ENCODE measurements at places on chromosomes 13 and 19. TPM values are rescaled to one million over a fixed set of nuclear protein-coding genes. Genes with fewer than 3 reads are reported as not detected.
A peak's percentile ranks its signal among the peaks of the same experiment; 100 is the strongest.

Gene PRR19
- 0.45 TPM for total RNA-seq

DNA sequence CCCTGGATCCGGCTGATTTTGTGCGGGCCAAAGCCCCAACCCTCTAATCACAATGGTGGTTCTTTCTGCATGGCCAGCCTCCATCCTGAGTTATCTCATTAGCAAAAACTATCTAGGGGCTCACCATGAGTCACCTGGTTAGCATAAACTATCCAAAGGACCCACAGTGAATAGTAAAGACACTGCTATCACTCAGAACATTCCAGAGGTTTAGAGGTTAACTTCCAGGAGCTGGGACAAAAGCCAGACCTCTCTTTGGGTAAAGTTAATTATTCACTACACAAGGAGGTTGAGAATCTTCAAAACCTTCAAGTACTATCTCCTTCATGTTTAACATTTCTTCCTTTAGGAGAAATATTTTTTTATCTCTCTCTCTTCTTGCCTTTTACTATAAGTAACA lies 18.8 kb upstream of the PPP5C start:
- no peak for DNase-seq

GRCh38 chr19:35170359-35171061 lies 16.0 kb downstream of the FXYD5 start:
- no peak for DNase-seq

DNA sequence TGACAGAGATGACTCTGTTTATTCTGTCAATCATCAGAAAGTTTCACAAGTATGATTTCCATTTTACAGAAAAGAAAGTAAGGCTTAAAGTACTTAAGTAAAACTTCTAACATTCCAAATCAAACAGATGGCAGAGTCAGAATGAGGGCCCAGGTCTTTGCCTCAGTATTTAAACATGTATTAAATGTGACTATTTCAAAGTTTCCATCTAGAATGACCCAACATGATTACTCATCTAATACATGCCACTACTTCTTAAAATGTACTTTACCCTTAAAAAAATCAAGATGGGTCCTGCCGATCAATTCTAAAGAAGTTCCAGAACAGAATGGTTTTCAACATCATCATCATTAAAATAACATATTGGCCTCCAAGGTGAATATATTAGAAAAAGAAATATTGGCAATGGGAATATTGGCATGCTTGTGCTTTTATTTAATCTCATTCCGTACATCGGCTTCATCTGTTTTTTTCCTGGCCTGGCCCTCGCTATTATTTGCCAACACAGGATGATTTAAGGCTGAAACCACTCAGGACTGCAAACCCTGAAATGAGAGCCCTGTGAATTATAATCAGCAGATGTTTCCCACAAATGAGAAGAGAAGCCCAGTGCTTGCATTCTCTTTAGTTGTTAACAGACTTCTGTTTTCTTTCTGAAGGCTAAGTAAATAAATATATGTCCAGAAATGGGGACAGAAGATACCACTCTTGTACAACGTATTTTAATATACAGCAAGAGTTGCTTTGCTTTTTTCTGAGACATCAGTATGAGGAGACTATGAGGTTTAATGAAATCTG lies 340.0 kb downstream of the DNAJC15 start:
- DNase-seq: no peak

Gene RABAC1
- 133 TPM for total RNA-seq

Gene TMEM91
- total RNA-seq: 23.5 TPM

Gene KLF1
- total RNA-seq: 1.1 TPM

- no peak for DNase-seq
Measured at GRCh38 chr13:75494491-75494890, 12.5 kb upstream of the TBC1D4 start.

Gene ZNF175
- 17.9 TPM for total RNA-seq

DNA sequence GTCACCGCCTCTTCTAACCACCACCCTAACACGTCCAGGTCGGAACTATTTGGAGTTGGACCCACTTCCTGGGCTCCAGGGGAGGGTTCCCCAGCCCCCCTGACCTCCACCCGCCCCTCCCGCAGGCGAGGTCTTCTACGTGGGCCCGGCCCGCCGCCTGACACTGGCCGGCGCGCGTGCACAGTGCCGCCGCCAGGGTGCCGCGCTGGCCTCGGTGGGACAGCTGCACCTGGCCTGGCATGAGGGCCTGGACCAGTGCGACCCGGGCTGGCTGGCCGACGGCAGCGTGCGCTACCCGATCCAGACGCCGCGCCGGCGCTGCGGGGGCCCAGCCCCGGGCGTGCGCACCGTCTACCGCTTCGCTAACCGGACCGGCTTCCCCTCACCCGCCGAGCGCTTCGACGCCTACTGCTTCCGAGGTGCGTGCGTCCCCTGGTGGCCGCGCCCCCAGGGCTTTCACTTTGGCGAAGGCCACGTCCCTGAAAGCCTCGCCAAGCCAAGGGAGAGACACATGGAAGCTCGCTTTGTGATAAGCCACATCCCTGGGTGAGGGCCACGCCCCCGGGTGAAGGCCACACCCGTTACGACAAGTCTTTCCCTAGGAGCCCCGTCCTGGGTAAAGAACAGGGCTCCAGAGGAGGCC lies 13.2 kb downstream of the NCAN start:
- DNase-seq: peak; percentile 78

DNA sequence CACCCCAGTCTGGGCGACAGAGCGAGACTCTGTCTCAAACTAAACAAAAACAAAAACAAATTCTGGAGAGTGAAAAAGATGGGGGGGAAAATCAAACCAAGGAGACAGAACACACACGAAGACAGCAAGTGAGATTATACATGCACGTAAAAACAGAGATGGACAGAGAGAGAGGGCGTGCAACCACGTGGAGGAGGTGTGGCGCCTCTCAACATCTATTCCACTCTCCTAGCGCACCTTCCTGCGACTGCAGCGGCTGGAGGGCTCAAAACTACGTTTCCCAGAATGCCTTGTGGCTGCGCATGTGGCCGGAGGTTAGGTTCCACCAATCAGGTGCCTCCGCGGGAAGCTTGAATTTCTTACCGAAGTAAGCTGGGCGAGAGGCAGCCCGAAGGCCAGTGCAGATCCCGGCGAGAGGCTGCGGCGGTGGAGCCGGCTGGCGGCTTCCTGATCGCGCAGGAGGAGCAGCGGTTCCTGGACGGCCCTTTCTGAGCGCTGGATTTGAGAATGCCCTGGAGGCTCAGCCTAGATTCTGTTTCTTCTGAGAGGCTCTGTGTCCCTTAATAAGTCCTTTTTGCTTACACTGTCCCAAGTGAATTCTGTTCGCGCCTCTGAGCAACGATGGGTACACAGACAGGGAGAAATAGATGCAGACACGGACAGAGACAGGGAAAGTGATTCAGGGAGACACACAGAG lies 13.1 kb upstream of the NANOS2 start:
- DNase-seq: peak; percentile 96

DNA sequence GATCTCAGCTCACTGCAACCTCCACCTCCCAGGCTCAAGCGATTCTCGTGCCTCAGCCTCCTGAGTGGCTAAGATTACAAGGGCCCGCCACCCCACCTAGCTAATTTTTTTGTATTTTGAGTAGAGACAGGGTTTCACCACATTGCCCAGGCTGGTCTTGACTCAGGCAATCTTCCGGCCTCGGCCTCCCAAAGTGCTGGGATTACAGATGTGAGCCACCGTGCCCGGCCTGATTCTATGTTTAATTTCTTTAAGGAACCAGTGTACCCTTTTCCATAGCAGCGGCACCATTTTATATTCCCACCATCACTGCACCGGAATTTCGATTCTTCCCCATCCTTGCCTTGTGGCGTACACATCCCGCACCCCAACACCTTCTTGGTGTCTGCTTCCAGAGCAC lies 17.7 kb upstream of the INSR start:
- DNase-seq: no peak

GRCh38 chr19:4707956-4708650 lies 15.5 kb downstream of the DPP9 start:
- no peak for DNase-seq

DNA sequence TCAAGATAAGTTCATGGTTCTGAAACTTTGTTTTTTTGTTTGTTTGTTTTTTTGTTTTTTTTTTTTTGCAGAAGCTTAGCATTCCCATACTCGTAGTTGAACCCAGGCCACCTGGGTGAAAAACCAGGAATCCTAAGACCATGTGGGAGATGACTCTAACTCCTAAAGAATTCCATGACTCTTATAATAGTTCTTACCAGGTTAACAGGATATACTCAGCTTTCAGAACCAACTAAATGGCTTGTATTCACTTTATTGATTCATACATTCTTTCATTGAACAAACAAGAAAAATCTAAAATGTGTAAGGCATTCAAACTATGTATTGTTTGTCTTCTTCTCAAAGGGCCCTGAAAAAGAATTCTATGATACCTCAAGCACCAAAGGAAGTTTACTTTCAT lies 40.5 kb upstream of the KLF5 start:
- DNase-seq: no peak

GRCh38 chr13:42747399-42747873 lies 33.9 kb upstream of the FAM216B start:
- no peak for DNase-seq

DNA sequence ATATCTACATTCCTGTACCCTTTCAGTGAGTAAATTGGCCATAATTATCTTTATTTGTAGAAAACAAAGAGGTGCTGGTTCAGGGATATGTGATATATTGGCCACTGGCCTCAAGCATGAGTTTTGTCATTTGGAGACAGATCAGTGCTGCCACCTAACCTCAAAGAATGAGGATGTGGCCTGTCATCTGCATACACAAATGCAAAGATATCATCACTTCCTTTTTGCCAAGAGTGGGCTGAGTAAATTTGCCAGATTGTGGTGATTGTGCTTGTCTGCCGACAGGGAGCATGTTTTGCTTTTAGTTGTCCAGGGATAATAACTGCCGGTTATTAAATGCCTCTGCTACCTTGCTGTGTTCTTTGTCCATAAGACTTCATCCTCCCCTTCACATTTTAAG lies 44.2 kb downstream of the WASF3 start:
- DNase-seq: no peak

DNA sequence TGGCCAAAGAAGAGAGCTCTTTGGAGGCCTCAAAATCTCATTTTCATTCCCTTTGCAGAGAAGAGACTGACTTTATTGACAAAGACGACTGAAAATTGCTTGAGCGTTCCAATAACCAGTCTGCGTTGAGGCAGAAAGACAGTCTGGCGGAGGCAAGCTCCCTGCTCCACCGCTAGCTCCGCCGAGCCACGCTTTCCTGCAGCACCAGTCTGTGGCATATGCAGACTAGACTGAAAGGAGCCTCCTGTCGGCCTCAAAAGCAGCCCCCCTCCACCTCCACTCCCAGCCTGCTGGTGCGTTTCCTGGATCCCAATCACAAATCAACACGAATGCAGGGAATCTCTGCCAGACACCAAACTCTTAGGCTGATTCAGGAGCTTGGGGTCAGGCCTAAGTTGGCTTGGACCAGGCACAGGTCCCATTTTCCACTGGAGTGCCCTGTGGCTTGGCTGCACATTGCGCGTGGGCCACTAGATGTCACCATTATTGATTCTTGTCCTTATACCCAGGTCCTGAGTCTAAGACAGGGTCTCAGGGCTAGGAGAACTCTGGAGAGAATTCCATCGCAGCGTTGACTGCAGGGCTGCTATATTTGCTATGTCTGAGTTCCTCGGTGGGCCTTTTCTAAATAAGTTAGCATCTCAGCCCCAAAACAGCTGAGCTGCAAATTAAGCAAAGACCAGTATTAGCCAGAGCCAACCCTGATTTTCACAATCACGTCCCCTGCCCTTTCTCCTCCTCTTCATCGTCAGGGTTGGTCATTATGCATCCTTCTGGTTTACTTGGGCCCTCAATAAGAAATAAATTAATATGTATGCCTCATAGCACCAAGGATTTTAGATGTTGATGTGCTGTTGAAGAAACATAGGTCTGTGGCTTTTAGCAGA lies 5.2 kb upstream of the ZNF507 start:
- DNase-seq: peak; percentile 75

DNA sequence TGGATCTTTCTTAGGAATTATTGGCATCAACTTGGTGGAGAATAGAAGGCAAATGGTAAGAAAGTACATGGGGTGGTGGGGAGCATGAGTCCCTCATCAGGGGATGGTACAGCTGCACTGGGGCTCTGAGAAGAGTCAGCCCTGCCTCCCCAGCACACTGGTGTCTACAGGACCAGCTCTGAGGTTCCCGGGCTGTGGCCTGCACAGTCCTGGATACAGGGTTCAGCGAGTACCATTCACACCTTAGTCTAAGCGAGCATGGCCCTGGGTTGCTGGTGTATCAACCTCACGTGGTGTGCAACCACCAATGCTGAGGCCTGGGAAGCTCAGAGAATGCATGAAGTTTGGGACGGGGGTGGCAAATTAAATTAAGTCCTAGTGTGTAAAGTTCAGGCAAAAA lies 10.1 kb downstream of the TMEM255B start:
- DNase-seq: peak; percentile 46

Gene SSC5D
- 13.5 TPM for total RNA-seq

DNA sequence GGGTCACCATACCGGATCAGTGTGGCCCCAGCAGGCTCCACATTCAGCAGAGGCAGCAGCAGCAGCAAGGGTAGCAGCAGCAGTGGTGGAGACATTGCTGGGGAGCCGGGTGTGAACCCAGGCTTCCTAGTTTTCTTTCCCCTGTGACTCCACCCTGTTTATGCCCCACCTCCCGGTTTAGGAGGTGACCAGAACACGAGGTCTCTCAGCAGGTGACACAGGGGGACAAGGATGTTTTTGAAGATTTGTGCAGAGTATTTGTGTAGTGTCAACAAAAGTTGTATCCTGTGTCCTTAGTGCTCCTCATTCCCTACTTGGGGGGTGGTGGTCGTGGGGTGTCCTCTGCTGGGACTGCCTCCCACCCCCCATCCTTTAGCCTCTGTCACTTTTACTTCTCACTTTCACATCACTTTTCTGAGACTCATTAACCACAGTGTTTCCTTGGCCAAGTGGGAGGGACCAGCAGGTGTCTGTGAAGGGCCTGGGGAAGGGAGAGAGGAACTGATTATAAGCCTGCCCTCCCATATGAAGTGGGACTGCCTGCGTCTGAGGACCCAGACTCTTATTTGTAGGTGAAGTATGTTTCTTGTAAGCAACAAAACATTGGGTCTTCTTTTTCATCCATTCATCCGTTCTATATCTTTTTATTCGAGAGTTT lies 15.6 kb upstream of the KCNC3 start:
- no peak for DNase-seq

GRCh38 chr13:76868371-76868770 lies 17.8 kb downstream of the KCTD12 start:
- DNase-seq: no peak

- no peak for DNase-seq
Measured at GRCh38 chr13:18212873-18213272, 968.8 kb downstream of the TUBA3C start.

DNA sequence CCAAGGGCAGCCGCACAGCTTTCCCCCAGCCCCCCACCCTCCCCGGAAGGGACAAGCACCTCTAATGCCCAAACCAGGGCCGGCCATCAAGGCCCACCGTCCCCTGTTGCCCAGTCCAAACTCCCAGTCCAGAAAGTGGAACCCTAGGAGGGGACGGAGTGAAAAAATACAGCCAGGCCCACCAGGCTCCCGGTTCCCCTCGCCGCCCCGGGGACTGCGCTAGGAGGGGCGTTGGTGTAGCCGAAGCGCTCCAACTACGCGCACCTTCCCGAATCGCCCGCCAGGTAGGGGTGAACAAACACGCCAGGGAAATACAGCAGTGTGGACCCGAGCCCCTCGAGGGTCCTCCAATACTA lies 1.3 kb downstream of the KLF16 start:
- no peak for DNase-seq

Gene RNF113B
- total RNA-seq: not detected

Gene GPR18
- not detected for total RNA-seq

Gene TEX101
- total RNA-seq: not detected

Gene ZNF560
- total RNA-seq: not detected

Gene SYCN
- total RNA-seq: not detected

Gene KLK8
- total RNA-seq: 1.8 TPM
